G401 (cell line): ENCODE measurements at places on chromosomes 3 and 15.

DNA sequence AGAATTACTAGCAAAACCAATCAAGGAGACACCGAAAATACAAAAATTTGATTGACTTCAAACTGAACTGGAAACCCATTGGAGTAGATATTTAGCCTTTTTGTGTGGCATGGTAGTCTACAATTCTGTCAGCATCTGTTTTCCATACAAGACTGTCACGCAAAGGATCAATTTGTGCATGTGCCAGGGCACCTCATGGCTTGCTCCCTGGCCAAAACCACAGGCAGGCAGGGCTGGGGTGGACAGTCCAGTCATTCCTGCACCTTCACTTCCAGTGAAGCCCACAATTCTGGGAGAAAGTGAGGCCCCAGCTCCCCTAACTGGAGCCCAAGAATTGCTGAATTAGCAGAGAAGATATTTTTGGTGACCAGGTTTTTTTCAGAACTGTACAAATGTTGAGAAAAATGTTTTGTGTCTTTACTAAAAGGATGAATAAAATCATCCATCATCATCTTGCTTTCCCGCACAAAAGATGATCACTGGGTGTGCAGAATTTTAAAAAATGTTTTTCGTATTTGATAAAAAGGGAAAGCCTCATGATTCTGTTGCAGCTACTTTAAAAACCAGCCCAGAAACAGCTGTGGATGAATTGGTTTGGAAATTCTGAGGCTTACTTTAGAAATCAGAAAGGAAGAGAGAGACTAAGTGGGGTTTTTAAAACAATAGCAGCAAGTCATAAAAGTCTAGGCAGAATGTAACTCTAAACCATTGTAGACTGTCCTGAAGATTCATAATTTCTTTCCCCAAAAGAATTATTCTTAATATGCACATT, 86.4 kb downstream of the PCCB start:
- no peak for DNase-seq

GRCh38 chr3:105856605-105857004, 12.2 kb downstream of the CBLB start:
- no peak for DNase-seq

GRCh38 chr3:147404800-147405230, 1.5 kb downstream of the ZIC4 start:
- peak; percentile 72 for DNase-seq

- no peak for DNase-seq
Observed at GRCh38 chr3:67204951-67205350, 206.8 kb downstream of the KBTBD8 start.

DNA sequence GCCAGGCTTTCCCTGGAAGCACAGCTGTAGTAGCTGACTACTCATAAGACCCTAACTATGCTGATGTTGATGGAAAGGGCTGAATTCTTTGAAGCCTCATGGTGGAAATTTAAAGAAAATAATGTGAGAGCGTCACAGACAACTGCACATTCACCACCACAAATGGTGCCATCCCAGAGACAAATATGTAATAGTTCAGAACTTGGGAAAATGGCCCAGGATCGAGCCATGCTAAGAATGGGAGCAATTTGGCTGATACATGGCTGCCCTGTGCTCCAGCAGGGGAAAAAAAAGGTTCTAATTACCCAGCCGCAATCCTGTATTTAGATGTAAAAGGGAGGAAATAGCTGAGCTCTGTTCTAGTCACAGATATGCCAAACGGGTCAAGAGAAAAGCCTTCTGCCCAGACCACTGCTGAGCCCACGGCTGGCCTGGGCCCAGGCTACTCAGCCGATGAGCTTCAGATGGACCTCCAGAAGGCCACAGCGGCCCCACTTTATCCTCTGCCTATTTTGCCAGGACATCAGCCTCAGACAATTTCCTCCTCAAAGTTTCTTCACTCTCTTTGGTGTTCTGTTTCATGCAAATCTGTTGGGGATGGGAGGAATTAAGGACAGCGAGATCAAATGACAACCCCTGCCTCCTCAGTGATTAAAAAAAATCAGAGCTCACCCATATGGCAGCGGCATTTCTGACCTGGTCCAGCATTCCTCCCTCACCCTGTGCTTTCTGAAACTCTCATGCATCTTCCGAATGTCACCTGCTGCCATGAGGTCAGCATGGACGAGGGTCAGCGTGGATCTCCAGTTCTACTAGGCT, 54.5 kb upstream of the MEX3B start:
- DNase-seq, result peak; percentile 26

DNA sequence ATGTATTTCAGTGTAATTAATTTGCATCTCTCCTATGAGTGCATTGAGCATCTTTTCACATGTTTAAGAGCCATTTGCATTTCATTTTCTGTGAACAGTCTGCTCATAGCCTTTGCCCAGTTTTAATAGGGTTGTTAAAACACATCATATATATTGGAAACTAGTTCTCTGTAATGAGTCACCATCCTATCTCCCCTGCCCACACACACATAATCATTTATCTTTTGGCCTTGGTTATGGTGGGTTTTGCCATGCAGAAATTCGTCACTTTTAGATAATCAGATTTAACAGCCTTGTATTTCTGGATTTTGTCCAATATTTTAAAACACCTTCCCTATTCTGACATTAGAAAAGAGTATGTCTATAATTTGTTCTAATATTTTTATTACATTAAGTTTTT, 11.9 kb upstream of the CHRM5 start:
- DNase-seq, result no peak

DNA sequence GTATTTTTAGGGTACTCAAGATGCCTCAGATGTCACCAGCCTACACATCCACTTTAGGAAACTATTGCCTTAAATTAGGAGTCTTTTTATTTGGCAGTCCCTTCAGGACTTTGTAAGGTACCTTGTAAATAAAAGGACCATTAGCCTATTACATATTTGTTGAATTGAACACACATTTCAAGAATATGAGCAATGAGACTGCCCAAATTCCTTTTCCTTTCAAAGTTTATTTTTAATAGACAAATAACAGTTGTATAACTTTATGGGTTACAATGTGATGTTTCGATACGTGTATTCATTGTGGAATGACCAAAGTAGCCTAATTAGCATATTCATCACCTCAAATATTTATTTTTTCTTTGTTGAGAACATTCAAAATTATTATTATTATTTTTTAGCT, 176.7 kb upstream of the PDZRN3 start:
- DNase-seq, result no peak

DNA sequence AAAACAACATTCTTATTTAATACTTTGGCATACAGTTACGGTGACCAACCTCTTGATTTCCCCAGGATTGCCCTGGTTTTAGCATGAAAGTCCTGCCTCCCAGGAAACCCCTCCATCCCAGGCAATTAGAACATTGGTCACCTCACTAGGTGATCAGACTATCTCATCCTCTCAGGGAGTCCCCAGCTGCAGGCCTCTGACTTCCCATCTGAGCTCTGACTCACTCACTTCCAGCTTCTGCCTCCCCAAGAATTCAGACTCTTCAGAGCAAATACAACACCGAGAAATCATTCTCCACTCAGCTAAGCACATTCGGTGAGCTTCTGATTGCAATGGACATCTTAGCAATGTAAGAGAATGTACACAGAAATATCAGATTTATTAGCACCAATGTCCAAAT, 92.4 kb upstream of the HES1 start:
- DNase-seq, result no peak

DNA sequence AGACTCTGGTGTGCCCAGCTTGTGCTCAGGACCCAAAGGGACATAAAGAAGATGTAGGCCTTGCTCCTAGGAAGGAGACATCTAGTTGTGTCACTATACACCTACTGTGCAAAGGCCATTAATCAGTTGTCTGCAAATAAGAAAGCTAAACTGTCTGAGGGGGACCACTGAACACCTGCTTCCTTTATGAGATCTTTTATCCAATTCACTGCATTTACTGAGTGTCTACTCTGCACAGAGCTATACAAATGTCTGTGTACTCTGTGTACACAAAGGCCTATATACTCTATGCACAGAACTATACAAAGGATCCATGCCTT, 124.8 kb downstream of the CTNNB1 start:
- no peak for DNase-seq

GRCh38 chr15:60316961-60317360, 80.8 kb downstream of the ANXA2 start:
- no peak for DNase-seq

GRCh38 chr3:18735005-18735404, 309.9 kb upstream of the SATB1 start:
- DNase-seq, result no peak

- DNase-seq, result no peak
Observed at GRCh38 chr3:128311441-128311844, 155.2 kb downstream of the DNAJB8 start.

DNA sequence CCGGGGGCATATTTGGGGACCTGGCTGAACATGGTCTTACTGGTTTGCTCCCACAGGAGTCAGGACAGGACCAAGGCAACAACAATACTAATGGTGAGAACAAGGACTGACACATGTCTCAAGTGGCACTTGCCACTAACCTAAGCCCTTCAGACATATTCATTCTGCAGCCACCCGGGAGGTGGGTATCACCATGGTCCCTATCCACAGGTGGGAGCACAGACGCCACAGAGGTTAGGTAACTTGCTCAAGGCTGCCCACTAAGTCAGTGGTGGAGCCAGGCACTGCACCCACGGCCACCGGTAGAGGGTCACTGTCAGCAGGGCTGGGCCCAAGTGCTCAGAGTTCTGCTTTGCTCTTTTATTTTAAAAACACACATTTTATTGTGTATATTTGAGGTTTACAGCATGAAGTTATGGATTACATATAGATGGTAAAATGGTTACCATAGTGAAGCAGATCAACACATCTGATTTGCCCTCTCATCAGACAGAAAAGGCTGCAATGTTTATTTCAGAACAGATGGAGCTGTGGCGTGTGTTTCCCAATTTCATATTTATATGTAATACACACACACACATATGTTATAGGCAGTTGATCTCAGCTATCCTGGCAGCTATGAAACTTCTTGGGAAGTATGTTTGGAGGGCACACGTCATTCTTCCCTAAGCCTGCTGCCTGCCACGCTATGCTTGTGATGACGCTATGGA, 30.0 kb upstream of the SLC41A3 start:
- no peak for DNase-seq

DNA sequence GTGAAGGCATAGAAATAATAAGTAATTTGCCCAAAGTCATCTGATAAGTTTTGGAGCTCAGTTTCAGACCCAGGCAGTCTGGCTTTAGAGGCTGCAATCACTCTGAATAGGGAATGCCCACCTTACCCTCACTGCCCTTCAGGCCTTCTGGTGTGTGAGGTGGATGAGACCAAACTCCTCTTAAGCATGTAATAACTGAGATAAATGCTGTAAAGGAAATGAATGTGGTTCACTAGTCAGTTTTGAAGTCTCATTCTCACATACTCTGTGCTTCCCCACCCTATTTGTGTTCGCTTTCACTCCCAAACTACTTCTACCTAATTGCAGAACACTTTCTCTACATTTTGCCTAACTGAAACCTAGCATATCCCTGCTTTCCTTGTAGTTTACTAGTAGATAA, 144.1 kb downstream of the FILIP1L start:
- no peak for DNase-seq

- DNase-seq, result peak; percentile 82
Observed at GRCh38 chr3:34207806-34208205, 409.4 kb downstream of the PDCD6IP start.

DNA sequence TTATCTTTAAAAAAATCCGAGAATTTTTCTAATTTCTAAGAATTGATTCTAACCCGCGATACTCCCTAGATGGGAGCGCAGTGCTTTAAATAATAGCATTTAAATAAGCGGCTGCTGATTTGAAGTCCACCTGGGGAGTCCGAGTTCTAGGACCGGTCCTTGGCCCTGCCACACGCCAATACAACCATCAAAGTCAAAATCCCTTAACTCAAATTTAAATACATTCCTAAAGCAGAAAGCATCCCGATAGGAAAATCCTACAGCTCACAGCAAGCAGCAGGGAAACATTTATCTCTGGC, 508 bp upstream of the ECT2 start:
- no peak for DNase-seq

GRCh38 chr3:49277383-49277775, 347 bp upstream of the C3orf62 start:
- DNase-seq, result peak; percentile 33

- no peak for DNase-seq
Observed at GRCh38 chr3:118187221-118187620, 847.4 kb downstream of the IGSF11 start.

DNA sequence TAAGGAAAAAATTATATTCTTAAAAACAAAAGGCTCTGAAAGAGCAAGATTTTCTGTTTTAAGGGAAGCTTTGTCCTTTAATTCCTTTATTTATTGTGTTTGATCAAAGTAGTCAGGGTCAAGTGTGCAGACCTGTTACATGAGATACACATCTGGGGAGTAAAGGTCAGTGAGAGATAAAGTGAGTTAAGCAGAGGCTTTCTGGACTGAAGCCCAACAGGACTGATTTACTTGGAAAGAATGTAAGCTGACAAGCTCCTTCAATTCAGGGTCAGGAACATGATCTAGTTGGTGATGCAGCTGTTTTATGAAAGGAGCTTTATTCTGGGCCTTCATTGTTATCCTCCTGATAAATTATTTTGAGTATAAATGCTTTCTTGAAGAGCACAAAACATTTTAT, 20.7 kb upstream of the OTOL1 start:
- no peak for DNase-seq

DNA sequence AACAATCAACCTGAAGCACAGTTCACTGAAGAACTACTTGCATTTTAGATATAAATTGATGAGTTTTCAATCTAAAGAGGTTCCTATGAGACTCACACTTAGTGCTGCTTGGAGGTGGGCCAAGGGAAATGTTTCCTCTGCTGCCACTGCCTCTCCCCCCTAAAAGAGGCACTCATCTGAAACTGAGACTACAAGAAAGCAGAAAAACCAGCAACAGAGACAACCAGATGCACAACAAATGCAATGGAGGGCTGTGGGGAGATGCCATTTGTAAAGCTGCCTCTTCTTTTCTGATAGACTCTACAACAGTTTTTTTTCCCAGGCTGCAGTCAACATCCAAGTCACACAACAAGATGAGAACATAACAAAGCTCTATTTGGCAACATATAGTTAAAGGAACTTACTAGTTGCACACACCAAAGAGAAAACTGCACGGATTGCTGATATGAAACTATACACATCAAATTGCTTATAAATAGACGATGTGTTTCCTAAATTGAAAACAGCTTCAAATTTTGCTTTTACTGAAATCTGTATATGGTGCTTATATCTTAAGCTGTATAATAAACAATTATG, 11.0 kb downstream of the TSPAN3 start:
- no peak for DNase-seq

DNA sequence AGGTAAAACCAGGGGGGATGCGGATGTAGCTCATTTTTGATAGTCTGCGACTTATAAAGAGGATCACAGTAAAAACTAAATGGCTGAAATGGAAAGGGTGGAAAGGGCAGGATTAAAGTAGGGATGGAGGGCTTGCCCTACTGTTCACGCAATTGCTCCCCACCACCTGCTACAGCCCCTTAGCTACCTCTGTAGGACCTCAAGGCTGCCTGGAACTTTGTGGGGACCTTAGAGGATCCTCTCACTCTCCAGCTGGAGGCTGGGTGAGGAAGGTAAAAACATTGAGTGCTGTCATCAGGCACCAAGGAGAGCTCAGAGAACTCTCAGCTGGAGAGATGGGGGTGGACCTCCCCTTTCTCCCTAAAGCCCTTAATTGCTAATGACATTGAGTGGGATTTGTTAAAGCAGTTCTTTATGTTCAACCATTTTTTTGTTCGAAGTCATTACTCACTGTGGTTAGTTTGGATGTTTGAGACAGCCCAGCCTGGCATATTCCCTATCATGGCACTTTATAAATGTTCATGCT, 213.0 kb downstream of the CLSTN2 start:
- DNase-seq, result no peak
